ENCODE measurements at places on chromosomes 6 and 20. TPM values are rescaled to one million over a fixed set of nuclear protein-coding genes. Genes with fewer than 3 reads are reported as not detected.

CTCFL gene
- total RNA-seq = not detected

BHLHE23 gene
- not detected for total RNA-seq

GJA1 gene
- total RNA-seq = 62.7 TPM

HS3ST5 gene
- total RNA-seq = not detected

SLC4A11 gene
- total RNA-seq = 15.1 TPM

HTR1E gene
- total RNA-seq = not detected

RAB32 gene
- 46.2 TPM for total RNA-seq

WFDC6 gene
- not detected for total RNA-seq

RSPH4A gene
- total RNA-seq = 0.20 TPM

IL20RA gene
- total RNA-seq = 0.15 TPM

FGD2 gene
- not detected for total RNA-seq
